ENCODE measurements at places on chromosomes 7 and 10.

DNA sequence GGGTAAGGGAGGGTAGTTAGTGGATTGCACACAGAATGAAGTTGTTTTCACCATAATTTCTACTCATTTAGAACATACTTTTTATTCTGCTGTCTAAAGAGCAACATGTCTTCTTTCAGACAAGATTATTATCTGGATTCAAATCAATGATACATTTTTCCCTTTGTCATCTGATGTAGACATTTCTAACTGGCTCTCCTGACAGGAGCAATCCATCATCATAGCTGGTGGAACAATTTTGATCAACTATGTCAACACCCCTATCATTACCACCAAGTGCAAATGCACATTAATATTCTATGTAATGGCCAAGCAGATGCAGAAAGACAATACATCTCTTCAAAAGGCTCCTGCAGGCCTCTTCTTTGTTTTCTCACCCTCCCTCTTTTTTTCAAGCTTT, 672.9 kb upstream of the LRRTM3 start:
- no peak for DNase-seq

GRCh38 chr10:11573497-11573896, 38.0 kb downstream of the USP6NL start:
- no peak for DNase-seq

GRCh38 chr10:80160361-80161320, 28.1 kb downstream of the PLAC9 start:
- no peak for DNase-seq

GRCh38 chr7:43295429-43295828, 183.0 kb downstream of the HECW1 start:
- DNase-seq: no peak

- peak; percentile 48 for DNase-seq
Measured at GRCh38 chr10:78774614-78774998, 294.2 kb upstream of the ZMIZ1 start.

GRCh38 chr7:43307522-43307921, 195.1 kb downstream of the HECW1 start:
- no peak for DNase-seq

DNA sequence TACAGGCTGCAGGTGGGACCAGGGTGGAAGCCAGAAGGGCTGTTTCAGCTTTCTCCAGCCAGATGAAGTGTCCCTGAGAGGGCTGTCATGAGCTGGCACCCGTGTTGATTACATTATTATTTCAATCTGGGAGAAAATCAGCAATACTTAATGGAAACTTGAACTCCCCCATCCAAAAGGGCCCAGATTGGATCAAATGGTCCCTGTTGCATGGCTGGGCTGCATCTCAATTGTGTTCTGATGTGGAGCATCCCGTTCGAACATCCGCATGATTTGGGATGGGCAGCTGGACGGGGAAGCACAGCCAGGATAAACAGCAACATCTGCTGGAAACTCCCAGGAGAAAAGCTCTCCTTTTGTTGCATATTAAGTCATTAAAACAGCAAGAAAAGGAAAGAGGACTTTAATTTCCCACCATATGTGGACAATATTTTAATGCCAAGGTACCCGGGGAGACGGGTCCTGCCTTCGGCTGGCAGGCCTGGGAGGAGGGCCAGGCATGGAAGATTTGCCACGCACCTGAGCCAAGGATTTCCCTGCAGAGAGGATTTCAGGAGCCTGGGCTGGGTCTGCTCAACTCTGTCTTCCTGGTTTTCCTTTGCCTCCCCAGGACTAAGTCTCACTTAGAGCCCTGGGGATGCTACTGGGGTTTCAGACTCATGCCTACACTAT, 52.4 kb downstream of the NPTX2 start:
- no peak for DNase-seq

GRCh38 chr10:36177071-36177470, 535.0 kb upstream of the FZD8 start:
- DNase-seq: no peak

- DNase-seq: no peak
Measured at GRCh38 chr7:41809940-41810576, 107.2 kb upstream of the INHBA start.

DNA sequence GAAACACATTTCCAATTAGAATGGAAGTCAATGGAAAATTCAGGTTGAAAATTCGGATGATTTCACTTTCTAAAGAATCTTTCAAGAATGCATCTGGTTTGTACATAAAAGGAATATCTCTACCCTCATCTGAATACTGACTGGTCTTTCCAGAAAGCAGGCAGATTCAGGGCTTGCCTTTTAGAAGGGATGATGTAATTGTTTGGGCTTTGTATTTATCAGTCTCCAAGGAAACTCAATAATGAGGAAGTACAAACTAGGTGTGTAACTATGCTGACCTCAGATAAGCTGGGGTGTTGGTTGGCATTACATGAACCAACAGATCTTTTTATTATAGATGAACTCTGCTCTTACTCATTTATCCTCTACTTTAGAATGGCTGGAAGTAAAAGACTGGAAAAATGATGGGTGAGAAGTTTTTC, 24.1 kb downstream of the PDLIM1 start:
- no peak for DNase-seq

Measured in sciatic nerve (tissue), 2 donors.